A549 treated with GW870086 at 1 μM for 4 hours (cell line): ENCODE measurements at places on chromosomes 1 and 21. TPM values are rescaled to one million over a fixed set of nuclear protein-coding genes. Genes with fewer than 3 reads are reported as not detected.

HMGCS2 gene
- not detected in 5 replicates for total RNA-seq

HRNR gene
- total RNA-seq: 0.01 TPM in 1 of 5 replicates, not detected in the others

ABL2 gene
- 15.0 to 22.0 TPM (median 18.3 TPM) in 5 replicates for total RNA-seq

MIXL1 gene
- total RNA-seq: not detected in 5 replicates

RHD gene
- total RNA-seq: not detected in 5 replicates

DNASE2B gene
- not detected in 5 replicates for total RNA-seq

FCRL4 gene
- not detected in 5 replicates for total RNA-seq

RNF186 gene
- total RNA-seq: not detected in 5 replicates

RNU1-2 gene
- 36.3 TPM in 1 of 5 replicates, not detected in the others for total RNA-seq

MTARC1 gene
- total RNA-seq: 7.9 to 9.4 TPM (median 8.5 TPM) in 5 replicates

HLCS gene
- total RNA-seq: 4.4 to 7.6 TPM (median 6.6 TPM) in 5 replicates

TTC3 gene
- 24.4 to 38.8 TPM (median 31.7 TPM) in 5 replicates for total RNA-seq

CAPZA1 gene
- total RNA-seq: 56.1 to 77.2 TPM (median 63.6 TPM) in 5 replicates

CYP4X1 gene
- total RNA-seq: 0.11 TPM in 1 of 5 replicates, not detected in the others

DTL gene
- 18.1 to 22.1 TPM (median 20.7 TPM) in 5 replicates for total RNA-seq

C8B gene
- not detected in 5 replicates for total RNA-seq

RUNX1 gene
- 5.4 to 9.1 TPM (median 8.4 TPM) in 5 replicates for total RNA-seq

ZSCAN20 gene
- total RNA-seq: 1.5 to 2.2 TPM (median 1.9 TPM) in 5 replicates

DISC1 gene
- total RNA-seq: 0.21 to 0.39 TPM (median 0.30 TPM) in 5 replicates

AIRE gene
- not detected in 5 replicates for total RNA-seq

LYSMD1 gene
- total RNA-seq: 5.1 to 7.7 TPM (median 5.8 TPM) in 5 replicates

SLC35D1 gene
- total RNA-seq: 6.6 to 8.5 TPM (median 7.6 TPM) in 5 replicates

ANKRD45 gene
- total RNA-seq: 0.14 to 0.34 TPM (median 0.25 TPM) in 3 of 5 replicates, not detected in the others

PLA2G2F gene
- total RNA-seq: not detected in 5 replicates

MROH7 gene
- not detected in 5 replicates for total RNA-seq

DDX20 gene
- total RNA-seq: 8.0 to 9.2 TPM (median 8.8 TPM) in 5 replicates

UMODL1 gene
- not detected in 5 replicates for total RNA-seq

AADACL3 gene
- not detected in 5 replicates for total RNA-seq

FAM131C gene
- total RNA-seq: 15.1 to 21.1 TPM (median 19.8 TPM) in 5 replicates

ADGRL4 gene
- total RNA-seq: not detected in 5 replicates
